ENCODE measurements at places on chromosomes 5 and 9. TPM values are rescaled to one million over a fixed set of nuclear protein-coding genes. Genes with fewer than 3 reads are reported as not detected.

CFAP157 gene
- 0.14 TPM for total RNA-seq

DNA sequence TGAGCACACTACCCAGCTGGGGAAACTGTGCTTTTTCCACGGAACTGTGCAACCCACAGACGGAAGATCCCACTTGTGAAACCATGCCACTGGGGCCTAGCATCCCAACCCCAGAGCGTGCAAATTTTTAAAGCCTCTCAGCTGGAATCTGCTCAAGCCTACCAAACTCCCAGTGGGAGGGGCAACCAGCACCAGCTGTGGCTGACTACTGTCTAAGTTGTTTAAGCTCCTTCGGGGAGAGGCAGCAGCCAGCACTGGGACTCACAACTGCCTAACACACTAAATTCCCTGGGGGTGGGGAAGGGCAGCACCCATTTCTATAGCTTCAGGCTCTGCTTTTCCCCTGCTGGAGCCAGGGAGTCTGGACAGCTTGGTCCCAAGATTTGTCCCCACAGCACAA is 287.6 kb upstream of the MSX2 start:
- no peak for DNase-seq

DNA sequence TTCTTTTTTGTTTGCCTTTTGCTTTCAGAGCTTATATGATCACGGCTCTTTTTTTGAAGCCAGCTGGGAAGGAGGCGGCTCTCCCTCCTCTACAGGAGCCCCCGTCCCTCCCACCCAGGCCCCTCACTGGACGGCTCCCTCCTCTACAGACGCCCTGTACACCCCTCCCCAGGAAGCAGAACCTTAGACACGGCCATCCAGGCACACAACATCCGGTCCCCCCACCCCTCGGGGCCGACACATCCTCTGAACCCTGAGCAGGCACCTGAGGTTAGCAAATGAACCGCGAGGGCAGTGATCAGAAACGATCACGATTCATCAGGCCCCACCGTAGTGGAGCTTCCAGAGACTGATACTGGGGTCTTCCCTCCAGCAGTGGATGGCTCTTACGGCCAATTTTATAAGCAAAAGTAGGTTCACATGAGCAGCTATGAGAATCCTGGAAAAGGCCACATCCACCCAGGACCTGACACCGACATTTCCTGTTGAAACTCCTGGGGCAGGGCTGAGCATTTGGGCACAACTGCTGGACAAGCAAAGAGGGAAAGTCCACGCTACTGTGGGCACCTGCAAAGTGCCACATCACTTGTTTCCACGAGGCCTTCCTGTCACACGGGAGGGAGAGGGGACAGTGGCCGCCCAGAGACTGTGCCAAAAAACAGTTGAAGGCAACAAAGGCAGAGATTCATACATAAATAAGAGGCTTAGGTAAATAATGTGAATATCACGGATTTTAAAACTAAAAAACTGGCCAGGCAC is 78.9 kb downstream of the SEMA4D start:
- DNase-seq, result no peak

PCDHGA5 gene
- 3.9 TPM for total RNA-seq

DNA sequence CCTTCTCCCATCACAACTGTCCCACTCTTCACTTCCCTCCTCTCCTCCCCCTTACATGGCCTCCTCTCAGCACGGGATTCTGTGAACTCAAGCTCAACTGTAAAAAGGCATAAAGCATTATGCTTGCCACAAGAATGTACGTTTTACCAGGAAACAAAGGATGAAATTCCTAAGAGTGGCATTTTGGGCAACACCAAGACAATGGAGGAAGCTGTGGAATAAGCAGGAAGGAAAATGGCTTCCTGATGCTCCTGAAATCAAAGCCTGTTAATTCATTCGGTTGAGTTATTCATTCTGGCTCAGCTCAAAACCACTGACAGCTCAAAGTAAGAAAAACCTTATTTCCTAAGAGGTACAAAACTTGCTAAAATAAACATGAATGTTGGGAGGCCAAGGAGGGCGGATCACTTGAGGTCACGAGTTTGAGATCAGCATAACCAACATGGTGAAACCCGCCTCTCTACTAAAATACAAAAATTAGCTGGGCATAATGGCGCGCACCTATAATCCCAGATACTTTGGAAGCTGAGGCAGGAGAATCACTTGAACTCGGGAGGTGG is 40.8 kb upstream of the DMRT1 start:
- DNase-seq, result peak; percentile 3

DNA sequence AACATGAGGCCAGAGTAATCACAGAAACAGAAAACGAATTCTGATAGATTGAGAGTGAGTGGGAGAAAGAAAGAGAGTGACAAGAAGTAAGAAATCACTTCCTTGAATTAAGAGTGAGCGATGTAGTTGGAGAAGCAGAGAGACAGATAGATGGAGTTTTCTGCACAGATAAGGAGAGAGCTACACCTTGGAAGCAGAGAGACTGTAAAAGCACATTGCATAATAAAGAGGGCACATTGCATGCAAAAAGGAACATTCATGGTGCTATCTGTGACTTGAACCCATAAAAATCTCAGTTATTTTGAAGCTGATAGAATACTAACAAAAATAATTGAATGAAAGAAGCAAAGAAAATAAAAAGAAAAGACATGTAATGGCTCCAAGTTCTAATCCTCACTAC is 943.8 kb downstream of the NR2F1-AS1 start:
- no peak for DNase-seq

DNA sequence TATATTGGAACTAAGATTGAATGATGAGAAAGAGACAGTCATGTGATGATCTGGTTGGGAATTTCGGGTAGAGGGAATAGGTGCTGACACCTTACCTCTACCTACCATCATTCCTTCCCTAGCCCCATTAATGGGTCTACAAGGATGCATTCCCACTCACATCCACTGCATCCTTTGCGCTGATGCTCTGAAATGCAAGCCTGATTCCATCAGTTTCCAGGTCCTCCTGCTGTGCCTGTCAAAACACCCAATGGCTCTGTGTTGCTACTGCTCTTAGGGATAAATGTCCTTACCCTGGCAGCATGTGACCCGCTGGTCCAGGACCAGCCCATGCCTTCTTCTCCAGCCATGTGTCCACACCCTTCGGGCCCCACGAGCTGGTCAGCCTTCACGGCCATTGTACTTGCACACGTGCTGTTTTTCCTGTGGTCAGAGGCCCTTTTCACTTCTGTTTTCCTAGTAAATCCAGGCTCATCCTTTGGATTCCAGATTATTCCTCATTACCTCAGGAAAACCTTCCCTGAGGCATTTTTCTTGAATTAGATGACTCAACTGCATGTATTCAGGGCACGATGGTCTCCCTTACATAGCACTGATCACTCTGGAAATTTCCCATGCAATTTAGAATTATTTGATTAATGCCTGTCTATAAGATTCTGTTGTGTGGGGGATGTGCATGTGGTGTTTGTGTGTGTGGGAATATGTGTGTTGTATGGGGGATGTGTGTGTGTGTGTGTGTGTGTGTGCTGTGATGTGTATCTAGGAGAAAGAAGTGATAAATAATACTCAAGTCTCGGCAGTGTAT is 185.0 kb downstream of the DIRAS2 start:
- no peak for DNase-seq

DNA sequence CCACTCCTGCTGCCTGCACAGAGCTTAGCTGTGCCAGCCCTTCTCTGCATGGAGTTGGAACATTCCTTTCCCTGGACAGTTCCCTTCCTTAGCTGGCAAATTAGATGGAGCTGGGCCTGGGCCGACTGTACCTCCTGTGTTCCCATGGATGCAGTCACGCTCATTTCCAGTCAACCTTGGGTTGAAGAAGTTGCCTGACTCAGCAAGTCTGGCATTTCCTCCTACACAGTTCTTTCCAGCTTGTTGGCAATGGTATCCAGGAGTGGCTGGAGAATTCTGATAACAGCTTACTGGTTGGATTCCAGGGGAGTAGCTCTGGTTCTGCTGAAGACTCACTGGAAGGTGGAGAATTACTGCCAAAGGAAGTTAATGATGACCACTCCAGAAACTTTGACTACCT is 9.2 kb upstream of the TAF1L start:
- DNase-seq, result no peak

DNA sequence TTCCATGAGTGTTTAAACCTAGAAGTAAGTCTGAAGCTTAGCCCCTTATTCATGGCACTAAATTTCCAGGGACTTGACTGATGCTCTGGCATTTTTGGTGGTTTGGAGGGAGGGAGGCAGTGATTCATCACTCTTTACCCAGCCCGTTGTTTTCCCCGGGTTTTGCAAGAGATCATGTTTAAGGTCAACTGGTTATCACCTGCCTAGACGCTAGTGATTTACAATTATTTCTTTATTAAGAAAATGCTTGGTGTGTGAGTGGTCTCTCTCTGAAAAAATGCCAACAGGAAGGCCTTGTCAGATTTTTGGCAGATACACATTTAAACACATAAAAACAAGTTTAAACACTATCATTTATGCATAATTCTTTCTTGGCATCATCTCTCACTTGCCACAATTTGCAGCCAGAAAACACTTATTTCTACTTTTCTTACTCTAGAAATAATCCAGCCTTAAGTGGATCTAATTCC is 737.9 kb upstream of the ZNF608 start:
- no peak for DNase-seq

FAM163B gene
- not detected for total RNA-seq

GRCh38 chr9:35226651-35227050 is 64.8 kb downstream of the UNC13B start:
- DNase-seq, result no peak

GRCh38 chr5:131635684-131636572 is 899 bp upstream of the RAPGEF6 start:
- DNase-seq, result peak; percentile 83

DNA sequence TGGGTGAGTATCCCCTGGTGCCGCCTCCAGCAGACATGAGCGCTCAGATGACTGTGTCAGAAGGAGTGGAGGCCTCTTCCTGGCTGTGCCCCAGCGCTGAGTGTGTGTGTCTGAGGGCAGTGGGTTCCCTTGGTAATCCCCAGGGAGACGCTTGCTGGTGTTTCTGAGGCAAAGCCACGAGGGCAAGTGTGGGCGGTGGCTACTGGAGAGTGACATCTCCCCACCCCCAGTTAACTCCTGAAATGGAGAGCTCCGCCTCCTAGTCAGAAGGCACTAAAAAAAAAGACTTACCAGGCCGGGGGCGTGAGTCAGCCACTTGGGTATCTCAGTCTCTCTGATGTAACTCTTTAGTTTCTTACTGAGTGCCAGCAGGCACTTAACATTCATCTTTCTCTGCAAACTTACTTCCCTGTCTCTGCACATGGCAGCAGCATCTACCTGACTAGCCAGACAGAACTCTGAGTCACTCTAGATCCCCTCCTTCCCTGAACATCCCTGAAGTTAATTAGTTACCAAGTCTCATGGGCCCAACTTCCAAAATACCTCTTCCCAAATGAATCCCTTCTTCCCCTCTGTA is 19.3 kb downstream of the ORM2 start:
- DNase-seq, result peak; percentile 90

- DNase-seq, result no peak
These were observed 51.7 kb downstream of the CCNH start for GRCh38 chr5:87361031-87361445.

DNA sequence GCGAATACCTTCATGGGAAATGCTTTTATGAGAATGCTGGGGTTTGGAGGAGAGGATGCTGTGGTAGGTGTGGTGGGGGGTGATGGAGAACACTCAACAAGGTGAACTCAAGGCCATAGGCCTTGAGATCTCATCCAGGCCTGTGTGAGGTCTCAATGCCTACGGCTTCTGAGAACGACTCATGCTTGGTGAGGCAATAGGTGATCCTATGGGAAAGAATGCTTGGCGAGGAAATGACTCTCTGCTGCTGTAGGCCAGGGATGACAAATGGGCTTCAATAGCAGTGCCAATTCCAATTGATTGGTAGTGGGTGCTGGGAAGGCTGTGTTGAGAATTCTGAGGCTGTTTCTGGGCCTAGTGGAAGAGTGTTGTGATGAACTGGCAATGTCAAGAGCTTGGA is 280.2 kb upstream of the CLINT1 start:
- no peak for DNase-seq

DNA sequence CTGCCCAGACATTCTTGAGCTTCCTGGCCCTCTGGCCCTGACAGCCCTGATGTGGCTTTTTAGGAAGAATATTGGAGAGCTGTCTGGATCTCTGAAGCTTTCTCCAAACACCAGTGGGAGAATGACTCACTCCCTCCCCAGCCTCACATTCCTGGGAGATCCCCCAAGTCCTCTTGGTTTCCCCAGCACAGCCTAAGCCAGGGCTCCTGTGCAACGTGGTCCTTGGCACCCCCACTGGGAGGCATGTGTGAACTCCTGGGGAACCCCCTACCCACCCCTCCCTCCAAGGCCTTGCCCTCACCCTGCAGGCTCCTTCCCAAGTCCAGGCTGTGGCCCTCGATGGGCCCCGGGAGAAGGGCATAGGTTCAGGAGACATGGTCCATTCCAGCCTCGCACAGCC is 12.7 kb downstream of the GLIPR2 start:
- DNase-seq, result no peak

NR2F1 gene
- total RNA-seq, result 41.7 TPM

GRCh38 chr9:14412775-14413174 is 98.8 kb upstream of the NFIB start:
- DNase-seq, result no peak

- no peak for DNase-seq
These were observed 575.3 kb downstream of the RAB3C start for GRCh38 chr5:59158165-59158564.

GRCh38 chr9:136484153-136485048 is 1.6 kb upstream of the SEC16A start:
- DNase-seq, result no peak

DNA sequence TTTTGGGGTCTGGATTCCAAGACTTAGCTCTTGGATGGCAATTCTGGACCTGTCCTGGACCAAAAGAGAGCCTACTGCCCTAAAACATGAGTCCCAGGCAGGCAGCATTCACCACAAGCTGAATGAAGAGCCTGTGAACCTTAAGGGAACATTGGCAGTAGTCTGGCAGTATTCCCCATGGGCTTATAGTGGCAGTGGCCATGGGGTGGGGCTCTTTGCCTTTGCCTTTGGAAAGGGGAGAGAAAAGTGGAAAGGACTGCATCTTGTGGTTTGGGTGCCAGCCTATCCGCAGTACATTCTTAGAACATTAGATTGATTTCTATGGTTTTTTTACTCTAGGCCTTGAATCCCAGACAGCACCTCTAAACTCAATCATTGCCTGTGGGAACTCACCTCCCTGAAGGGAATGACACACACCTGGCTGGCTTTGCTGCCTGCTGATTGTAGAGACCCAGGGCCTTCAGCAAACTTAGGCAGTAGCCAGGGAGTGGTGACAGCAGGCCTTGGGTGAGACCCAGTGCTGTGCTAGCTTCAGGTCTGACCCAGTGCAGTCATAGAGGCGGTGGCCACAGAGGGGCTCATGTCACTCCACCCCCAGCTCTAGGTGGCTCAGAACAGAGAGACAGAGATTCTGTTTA is 216.3 kb downstream of the CETN3 start:
- no peak for DNase-seq

IFNB1 gene
- not detected for total RNA-seq

CSNK1A1 gene
- total RNA-seq, result 231 TPM

DNA sequence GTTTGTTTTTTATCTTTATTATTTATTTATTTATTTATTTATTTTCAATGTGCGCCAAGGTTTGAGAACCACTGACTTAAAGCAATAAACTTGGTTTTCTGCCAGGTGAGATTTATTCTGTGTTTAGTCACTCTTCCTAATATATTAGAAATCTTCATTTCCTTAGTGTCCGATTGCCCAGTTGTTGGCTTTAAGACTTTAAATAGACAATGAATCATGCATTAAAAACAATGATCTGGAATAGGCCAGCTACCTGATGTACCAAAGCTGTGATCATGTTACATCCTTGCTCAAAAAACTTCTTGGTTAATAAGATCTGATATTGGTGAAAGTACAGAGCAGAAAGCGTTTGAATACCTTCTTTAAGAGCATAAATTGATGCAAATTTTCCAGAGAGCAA is 52.1 kb upstream of the ERBIN start:
- DNase-seq, result no peak

- no peak for DNase-seq
These were observed 92.1 kb upstream of the FSD1L start for GRCh38 chr9:105355781-105356180.
